Occipital lobe (tissue), 3 donors: ENCODE measurements at places on chromosomes 2 and 18.

- no peak for DNase-seq
Observed at GRCh38 chr18:9926223-9926894, 12.5 kb downstream of the VAPA start.

DNA sequence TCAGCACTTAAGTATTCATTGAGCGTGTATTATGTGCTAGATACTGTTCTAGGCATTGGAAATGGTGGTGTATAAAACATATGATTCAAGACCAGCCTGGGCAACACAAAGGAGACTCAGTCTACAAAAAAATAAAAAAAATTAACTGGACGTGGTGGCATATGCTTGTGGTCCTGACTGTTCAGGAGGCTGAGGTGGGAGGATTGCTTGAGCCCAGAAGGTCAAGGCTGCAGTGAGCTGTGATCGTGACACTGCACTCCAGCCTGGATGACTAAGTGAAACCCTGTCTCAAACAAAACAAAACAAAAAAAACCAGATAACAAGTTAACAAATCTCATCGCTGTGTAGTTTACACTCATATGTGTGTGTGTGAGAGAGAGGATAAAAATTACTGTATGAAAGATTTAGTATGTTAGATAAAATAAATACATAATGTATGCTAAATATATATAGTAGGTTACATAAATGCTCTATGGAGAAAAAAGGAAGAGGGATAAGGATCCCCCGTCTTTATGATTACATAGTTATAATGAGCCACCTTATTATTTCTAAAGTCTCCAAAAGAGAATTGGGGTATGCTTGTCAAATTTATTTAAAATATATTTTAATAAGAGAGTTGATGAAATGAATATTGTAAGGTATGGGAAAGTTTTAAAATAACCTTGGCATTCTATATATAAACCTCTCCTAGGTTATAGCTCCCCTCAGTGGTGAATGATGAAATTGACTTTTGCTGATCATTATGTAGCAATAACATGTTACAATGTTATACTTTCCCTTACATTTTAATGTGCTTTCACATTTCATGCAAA lies 69.2 kb downstream of the EHBP1 start:
- DNase-seq = no peak

- DNase-seq = no peak
Observed at GRCh38 chr18:37361335-37362157, 204.1 kb downstream of the CELF4 start.

DNA sequence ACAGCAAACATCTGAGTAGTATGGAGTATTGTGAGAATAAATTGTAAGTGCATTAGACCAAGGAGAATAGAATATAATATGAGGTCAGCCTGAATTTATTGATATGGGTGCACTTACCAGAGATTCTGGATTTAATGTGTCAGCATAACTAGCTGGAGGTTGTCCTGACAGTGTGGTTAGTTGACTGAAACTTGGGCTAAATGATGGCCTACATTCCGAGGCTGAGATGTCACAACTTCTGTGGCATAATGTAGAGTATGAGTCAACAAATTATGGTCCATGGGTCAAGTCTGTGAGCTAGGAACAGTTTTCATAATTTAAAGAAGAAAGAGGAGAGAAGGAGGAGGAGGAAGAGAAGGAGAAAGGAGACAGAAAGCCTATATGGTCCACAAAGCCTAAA lies 127.6 kb downstream of the QPCT start:
- no peak for DNase-seq

DNA sequence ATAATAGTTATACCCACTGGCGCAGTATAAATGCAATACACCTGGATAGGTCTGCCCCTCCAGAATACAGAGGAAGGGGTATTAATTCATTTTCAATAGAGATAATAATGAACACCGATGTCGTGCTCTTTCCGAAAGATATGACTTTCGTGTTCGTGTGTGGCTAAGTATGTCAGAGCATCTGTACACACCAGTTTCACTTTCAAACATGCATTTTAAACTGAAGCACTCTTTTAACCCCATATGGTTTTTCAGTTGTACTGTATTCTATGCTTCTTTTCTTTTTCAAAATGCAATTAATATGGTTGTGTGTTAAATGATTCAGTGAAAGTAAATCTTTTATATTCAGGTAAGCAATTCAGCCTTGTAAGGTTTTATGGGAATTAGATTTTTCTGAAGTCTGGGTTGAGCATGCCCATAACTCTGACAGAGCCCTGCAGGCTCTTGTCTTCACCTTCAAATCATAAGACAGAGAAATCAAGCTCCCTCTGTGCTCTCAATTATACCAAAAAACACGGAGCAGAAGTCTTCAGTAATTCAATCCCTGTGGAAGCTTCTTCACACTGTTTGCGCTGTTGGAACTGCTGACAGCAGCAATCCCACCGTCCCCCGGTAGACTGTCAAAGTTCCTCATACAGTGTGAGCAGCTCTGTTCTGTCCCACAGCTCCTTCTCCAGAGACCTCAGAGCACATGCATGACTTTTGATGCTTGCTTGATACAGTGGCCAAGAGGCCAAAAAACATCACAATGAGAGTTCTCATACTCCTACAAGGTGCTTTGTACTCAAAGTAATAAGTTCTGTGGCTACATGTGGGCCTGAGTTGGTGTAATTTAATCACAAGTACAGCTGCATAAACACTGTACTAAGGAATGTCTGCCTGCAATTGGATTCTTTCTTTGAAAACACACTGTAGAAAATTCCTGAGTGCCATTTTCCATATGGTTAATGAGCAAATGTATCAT lies 186.8 kb downstream of the ZNF521 start:
- DNase-seq = no peak

GRCh38 chr2:217331523-217332416 lies 471.9 kb upstream of the TNP1 start:
- no peak for DNase-seq

GRCh38 chr2:28063492-28063962 lies 173.0 kb downstream of the BABAM2 start:
- DNase-seq = no peak

DNA sequence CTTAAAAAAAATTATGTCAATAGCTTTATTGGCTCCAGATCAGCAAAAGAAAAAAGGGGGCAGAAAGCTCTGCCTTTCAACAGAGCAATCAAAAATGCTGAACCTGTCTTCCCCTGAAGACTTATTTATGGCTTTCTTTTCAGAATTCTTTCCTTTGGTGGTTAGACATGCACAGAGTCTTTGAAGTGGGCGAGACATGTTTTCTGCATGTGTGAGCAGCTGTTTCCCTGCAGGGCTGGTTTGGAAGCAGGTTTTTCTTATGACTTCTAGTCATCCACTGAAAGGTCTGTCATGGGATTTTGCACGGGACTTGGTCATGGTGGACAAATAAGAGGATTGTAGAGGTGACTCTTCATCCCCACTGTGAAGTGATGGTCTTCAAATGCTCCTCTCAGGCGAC lies 160.3 kb downstream of the VAPA start:
- DNase-seq = no peak

GRCh38 chr2:143255899-143256298 lies 126.7 kb downstream of the ARHGAP15 start:
- no peak for DNase-seq

DNA sequence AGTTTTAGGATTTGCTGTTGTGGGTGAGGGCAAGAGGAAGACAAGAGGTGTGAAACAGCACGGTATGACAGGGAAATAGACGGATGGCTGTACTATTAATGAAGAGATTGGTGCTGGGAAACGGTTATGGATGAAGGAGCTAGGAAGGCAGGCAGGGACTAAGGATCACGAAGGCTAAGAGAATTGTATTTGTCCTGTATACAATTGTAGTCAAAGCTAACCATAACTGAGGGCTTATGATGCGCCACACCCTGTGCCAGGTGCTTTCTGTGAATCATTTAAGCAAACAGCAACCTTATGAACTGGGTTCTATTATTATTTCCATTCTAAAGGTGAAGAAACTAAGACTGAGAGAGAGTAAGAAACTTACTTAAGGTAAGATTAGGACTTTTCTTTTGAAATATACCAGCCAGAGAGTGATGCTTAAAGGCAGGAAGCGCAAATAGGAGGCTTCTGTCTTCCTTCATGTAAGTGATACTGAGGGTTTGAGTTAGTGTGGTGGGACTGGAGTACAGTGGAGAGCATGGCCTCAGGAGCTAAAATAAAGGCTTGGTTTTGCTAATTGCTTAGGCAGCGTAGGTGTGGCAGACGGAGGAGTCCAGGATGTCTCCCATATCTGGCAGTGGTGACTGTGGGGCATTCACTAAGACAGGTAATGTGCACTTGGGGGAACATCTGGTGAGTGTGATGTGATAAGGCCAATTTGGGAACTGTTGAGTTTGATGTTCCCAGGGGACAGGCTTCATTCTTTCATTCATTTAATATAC lies 85.8 kb downstream of the PLEKHM3 start:
- DNase-seq = no peak

- DNase-seq = no peak
Observed at GRCh38 chr18:62347089-62347506, 22.0 kb downstream of the TNFRSF11A start.

DNA sequence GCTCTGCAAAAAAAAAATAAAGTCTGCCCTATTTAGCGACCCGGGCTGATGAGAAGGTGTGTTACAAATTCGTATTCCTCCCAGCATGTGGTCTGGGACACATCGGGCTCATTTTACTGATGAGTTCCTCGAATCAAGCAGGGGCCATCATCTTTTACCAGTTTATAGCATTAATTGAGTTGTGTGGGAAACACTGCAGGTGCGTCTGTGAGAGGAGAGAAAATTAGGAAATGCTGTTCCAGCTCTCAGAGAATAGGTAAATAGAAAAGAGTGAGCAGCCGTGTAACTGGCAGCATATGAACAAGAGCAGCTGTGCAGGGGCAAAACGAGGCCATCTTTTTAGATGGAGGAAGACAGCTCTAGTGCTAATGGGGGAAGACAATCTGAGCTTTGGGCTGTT lies 216.7 kb downstream of the SETBP1 start:
- DNase-seq = no peak

DNA sequence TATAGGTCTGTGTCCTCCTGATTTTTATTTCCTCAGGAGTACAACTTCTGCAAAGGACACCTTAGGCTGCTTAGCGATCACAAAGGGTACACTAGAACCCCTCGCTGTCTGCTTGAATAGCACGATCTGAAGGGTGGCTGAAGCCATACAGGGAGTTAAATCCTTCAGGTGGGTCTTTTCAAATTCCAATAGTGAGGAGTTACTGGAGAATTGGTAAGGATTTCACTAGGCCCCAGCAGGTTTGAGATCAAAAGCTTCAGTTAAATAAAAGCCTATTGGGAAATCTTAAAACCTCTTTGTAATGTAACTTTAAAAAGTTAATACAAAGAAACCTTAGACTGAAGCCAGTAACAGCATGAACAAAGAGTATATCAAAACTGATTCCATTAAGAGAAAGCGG lies 613.1 kb downstream of the ZEB2 start:
- DNase-seq = no peak

GRCh38 chr2:181364492-181365170 lies 92.6 kb upstream of the ITGA4 start:
- DNase-seq = no peak

DNA sequence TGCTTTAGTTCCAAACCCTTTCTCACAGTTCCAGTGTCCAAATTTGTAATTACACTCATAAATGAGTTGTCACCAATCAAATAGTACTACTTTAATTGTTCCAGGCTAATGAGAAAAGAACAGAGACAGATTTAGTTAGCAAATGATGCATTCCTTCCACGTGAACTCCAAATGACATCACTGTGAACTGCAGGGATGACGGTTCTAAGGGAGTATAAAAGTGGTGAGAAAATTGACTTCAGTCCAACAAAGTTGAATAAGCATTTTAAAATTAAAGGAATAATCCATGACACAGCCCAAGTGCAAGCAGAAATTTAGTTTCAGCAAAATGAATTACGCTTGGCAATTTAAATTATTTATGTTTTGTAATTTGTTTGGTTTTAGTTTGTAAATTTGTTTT lies 102.0 kb upstream of the LRATD1 start:
- no peak for DNase-seq

DNA sequence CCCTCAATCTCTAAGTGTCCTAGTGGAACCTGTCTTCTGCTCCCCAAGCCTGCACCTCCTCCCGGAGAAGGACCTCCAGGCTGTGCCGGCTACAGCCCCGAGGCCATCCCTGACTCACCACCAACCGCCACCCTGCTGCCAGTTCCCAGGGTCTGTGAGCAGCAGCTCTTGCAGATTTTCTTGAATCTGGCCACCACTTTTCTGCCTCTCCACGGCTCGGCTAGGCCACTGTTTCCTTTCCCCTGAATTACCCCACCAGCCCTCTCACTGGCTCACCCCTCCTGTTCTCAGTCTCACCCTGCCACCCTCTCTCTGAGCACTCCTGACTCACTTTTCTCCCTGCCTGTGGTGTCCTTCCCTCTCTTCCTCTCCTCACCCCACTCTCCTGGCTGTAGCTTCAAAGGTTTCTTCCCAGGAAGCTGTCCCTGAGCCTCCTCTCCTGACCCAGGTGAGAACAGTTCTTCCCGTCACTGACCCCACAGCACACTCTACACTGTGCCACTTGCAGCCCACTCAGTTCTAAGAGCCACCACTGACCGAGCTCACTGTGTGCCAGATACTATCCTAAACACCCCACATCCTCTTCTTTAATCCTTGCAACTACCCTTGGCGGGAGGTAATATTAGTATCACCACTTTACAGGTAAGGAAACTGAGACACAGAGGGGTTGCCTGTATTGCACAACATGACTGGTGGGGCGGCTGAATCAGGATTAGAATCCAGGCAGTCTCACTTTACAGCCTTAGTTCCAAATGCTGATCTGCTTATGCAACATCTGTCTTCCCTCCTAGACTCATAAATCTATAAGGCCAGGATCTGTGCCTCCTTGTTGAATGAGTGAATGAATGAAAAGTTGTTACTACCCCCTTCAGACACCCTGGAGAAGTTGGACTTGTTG lies 111.6 kb downstream of the SMAD7 start:
- DNase-seq = no peak
